Smooth muscle cell of bladder (primary cell): ENCODE measurements at places on chromosomes 5 and 9. TPM values are rescaled to one million over a fixed set of nuclear protein-coding genes. Genes with fewer than 3 reads are reported as not detected.

Gene NOXA1
- total RNA-seq = 0.46 and 0.57 TPM in 2 replicates

Gene SLC34A1
- total RNA-seq = not detected in 2 replicates

Gene OCLN
- total RNA-seq = 0.37 and 0.43 TPM in 2 replicates

Gene CHD1
- total RNA-seq = 30.0 and 32.0 TPM in 2 replicates

Gene ZNG1E
- 21.8 and 26.3 TPM in 2 replicates for total RNA-seq

Gene AK6
- total RNA-seq = 32.0 and 41.4 TPM in 2 replicates

Gene FCN2
- total RNA-seq = not detected in 2 replicates

Gene BTNL3
- not detected in 2 replicates for total RNA-seq

Gene ACSL6
- total RNA-seq = under 0.01 and 0.09 TPM in 2 replicates

Gene EPB41L4A
- 0.28 and 0.37 TPM in 2 replicates for total RNA-seq

Gene TAF11L5
- not detected in 2 replicates for total RNA-seq

Gene PDGFRB
- total RNA-seq = 97.1 and 121 TPM in 2 replicates

Gene ESM1
- total RNA-seq = 0.57 and 3.3 TPM in 2 replicates

Gene PCDHB6
- under 0.01 and 0.09 TPM in 2 replicates for total RNA-seq

Gene TRPM6
- total RNA-seq = 0.09 and 0.28 TPM in 2 replicates

Gene AJM1
- 1.00 and 1.4 TPM in 2 replicates for total RNA-seq

Gene CSF2
- 0.18 TPM in 1 of 2 replicates, not detected in the other for total RNA-seq

Gene CDC14B
- 22.8 and 33.7 TPM in 2 replicates for total RNA-seq

Gene HMCN2
- total RNA-seq = under 0.01 TPM in 2 replicates

Gene MAMDC4
- 0.85 and 2.2 TPM in 2 replicates for total RNA-seq

Gene CCDC180
- 1.7 TPM in 2 replicates for total RNA-seq

Gene ADRA1B
- total RNA-seq = 0.14 and 0.18 TPM in 2 replicates

Gene MYORG
- 0.43 and 0.55 TPM in 2 replicates for total RNA-seq

Gene FCHO2
- total RNA-seq = 10.7 and 11.0 TPM in 2 replicates

Gene NFX1
- 22.0 and 23.3 TPM in 2 replicates for total RNA-seq

Gene CETN3
- total RNA-seq = 8.5 and 17.1 TPM in 2 replicates

Gene TLX3
- total RNA-seq = not detected in 2 replicates

Gene COL23A1
- total RNA-seq = under 0.01 TPM in 1 of 2 replicates, not detected in the other

Gene GABRP
- total RNA-seq = not detected in 2 replicates

Gene ENDOG
- total RNA-seq = 15.4 and 17.8 TPM in 2 replicates

Gene ZFP2
- total RNA-seq = 0.83 and 1.00 TPM in 2 replicates

Gene PAPPA
- 137 and 209 TPM in 2 replicates for total RNA-seq

Gene TMEFF1
- total RNA-seq = 0.57 and 0.92 TPM in 2 replicates

Gene DDX4
- not detected in 2 replicates for total RNA-seq

Gene SPRY4
- 2.7 and 4.3 TPM in 2 replicates for total RNA-seq

Gene SRA1
- total RNA-seq = 35.7 and 53.0 TPM in 2 replicates

Gene ACOT12
- 0.74 and 2.1 TPM in 2 replicates for total RNA-seq
